Central memory CD4-positive, alpha-beta T cell (primary cell): ENCODE measurements at places on chromosomes 5 and 9.

DNA sequence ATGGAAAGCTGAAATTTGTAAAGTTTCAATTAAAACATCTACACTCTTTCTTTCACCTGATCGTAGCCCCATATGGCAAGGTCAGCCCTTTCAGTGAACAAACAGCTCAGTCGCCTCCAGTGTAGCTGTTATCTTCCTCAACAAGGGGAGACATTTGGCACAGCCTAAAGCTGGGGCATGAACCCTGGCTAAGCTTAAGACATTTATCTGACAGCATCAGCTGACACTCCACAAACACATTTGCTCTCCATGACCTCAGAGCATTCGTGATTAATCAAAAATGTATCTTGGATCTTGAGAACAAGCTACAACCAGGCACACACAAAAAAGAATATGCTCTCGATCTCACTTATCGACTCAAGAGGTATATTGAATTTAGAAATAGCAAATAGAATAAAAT, 67.3 kb downstream of the POU5F2 start:
- DNase-seq, result no peak

DNA sequence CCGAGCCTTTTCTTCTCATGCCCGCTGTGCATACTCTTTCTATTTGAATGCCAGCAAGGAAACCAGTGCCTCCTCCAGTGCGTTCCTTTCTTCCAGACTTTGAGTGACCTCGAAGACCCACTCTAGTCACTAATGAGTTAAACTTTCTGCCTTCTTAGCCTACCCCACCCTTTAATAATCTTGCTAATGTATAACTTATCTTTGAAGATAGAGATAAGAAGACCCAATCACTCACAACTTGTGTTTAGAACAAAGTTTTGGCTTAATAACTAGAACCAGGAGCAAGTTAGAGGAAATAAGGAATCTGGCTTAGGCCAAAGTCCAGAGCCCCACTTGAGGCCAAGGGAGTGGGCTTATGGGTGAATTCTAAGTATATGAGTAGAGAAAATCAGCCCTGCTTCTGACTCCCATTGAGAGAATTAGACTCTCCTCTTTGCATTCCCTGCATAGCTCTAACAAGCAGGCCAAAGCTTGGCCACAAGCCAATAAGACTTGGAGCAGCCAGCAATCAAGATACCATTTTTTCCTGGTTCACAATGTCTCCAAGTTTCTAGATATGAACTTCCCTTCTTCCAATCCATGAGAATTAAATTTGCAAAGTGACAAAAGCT, 181.5 kb upstream of the PIK3R1 start:
- DNase-seq, result no peak

DNA sequence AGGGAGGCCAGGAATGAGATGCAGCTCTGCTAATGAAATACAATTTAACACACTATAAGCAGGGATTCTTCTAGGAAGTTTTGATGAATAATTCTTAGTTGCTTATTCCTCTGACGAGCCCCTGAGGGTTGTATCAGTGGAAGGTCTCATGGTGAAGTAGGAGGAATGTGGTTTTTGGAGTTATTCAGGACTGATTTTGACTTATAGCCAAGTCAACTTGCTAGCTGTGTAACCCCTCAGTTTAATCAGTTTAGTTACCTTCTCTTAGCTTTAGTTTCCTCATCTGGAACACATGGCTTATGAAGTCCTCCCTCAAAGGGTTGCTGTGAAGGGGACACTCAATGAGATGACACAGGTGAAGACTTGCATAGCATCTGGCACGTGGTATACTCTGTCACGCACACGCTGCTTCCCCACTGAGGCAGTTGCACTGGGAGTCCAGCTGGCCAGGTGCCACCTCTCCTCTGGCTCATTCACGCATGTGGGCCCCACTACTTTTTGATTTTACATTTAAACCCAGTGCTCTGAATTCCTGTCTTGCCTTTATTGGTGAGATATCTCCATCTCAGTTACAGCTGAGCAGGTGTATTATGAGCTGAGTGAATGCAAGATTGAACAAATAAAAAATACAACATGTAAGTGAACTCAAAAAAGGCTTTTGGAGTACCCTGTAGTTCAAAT, 415.0 kb downstream of the ARHGEF28 start:
- no peak for DNase-seq

DNA sequence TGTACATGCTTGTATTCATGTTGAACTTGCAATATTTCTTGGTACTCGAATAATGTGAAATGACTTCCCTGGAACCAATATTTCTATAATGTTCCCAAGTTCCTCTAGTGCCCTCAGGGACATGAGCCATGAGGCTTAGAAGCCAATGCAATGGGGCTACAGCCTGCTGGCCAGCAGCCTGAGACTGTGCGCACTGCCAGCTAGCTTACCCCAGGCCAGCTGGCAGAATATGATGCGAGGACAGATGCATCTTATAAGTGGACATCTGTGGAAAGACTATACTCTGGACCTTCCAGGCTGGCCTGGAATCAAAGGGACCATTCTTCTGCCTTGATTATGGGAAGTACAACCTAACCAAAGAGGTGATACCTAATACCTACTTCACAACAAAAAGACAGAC, 1862.0 kb upstream of the ACO1 start:
- DNase-seq, result no peak

- no peak for DNase-seq
Observed at GRCh38 chr5:167561796-167562195, 729.6 kb upstream of the WWC1 start.

GRCh38 chr9:127132921-127133647, 10.6 kb upstream of the ANGPTL2 start:
- no peak for DNase-seq

- no peak for DNase-seq
Observed at GRCh38 chr9:133834080-133834976, 96.2 kb upstream of the SARDH start.

DNA sequence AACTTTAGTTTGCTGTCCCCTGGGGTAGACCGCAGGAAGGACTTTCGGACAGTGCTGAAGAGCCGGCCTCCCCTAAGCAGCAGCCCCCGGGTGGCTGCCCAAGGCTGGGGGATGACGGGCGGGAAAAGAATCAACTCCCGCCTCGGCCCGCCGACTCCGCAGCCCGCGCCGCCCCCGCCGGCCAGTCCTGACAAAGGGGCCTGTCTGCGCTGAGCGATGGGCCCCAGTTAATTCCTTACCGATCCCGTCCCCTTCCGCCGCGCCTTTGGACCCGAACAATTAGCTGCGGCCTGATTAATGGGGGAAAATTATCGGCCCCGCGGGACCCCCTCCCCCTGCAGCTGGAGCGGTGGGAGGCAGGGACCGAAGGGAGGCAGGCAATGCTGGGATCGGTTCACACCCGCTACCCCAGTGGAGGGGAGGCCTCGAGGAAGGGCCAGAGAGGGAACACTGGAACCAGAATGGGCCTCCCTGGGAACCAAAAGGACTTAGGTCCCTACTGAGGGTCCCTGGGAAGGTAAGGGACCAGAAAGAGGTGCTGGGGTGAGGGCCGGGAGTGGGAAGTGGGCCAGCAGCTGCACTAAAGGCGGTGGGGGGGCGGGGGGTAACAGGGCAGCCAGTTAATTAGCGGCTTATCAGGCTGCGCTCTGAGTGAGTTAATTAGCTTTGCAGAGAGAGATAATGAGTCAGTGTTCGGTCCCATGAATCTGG, 4.2 kb downstream of the ARID3C start:
- DNase-seq, result no peak

GRCh38 chr9:124855944-124856765, 2.9 kb downstream of the WDR38 start:
- no peak for DNase-seq

- no peak for DNase-seq
Observed at GRCh38 chr9:26483991-26484390, 408.6 kb downstream of the CAAP1 start.

DNA sequence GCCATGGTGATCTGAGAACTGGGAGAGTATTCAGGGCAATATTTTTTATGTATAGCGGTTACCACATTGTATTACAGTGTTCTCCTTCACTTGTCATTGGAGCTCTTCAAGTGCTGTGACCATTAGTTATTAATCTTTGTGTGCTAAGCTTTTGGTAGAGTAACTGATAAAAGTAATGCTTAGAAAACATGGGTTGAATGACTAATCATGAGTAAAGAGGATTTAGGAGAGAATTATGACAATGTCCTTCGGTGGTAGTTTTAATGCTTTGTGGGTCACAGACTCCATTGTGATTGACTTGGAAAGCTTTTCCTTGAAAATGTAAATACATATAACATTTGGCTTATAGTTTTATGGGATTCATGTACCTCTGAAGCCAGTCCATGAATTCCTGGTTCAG, 21.4 kb downstream of the TGFBR1 start:
- DNase-seq, result no peak

GRCh38 chr9:128456613-128457061, 831 bp downstream of the ODF2 start:
- peak; percentile 64 for DNase-seq

GRCh38 chr5:72599065-72599433, 91.8 kb upstream of the ZNF366 start:
- no peak for DNase-seq

GRCh38 chr5:16534280-16534679, 68.7 kb upstream of the ZNF622 start:
- DNase-seq, result no peak

GRCh38 chr9:95910023-95910707, 34.7 kb downstream of the ERCC6L2 start:
- no peak for DNase-seq

DNA sequence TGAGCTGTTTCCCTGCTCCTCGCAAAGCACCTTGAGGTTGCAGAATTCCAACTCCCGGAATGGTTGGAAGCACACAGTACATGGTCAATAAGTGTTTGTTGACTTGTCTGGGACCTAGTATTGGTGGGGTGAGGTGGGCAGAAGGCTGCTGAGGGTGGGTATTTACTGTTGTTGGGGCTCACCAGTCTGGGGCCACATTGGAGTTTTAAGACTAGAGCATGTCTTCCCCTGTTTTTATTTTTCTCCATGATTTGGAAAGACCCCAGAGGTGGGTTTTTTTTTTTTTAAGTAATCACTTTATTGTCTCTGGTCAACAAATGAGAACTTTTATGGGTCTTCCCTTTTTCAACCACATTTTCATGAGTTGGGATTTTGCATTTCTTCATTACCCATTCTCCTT, 55.1 kb downstream of the IRF1 start:
- no peak for DNase-seq

DNA sequence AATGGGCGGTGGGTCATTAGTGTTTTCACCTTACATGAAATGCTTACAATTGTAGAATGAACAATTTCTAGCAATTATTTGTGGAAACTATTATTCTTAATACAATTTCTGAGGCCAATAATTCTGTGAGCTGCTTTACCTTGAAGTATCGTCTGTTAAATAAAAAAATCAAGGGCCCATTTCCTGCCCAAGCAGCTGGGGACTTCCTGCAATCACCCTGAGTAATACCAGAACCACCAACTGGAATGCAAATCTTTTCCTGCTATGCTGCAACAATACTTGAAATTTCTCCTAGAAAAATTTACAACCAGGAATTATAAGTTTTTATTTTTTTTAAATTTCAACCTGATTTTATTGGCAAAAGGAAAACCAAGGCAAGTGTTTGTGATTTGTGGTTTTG, 52.6 kb downstream of the ADAMTS16 start:
- DNase-seq, result no peak

- DNase-seq, result no peak
Observed at GRCh38 chr9:6609497-6610016, 36.0 kb downstream of the GLDC start.

GRCh38 chr5:143177263-143177983, 226.1 kb downstream of the NR3C1 start:
- DNase-seq, result no peak

DNA sequence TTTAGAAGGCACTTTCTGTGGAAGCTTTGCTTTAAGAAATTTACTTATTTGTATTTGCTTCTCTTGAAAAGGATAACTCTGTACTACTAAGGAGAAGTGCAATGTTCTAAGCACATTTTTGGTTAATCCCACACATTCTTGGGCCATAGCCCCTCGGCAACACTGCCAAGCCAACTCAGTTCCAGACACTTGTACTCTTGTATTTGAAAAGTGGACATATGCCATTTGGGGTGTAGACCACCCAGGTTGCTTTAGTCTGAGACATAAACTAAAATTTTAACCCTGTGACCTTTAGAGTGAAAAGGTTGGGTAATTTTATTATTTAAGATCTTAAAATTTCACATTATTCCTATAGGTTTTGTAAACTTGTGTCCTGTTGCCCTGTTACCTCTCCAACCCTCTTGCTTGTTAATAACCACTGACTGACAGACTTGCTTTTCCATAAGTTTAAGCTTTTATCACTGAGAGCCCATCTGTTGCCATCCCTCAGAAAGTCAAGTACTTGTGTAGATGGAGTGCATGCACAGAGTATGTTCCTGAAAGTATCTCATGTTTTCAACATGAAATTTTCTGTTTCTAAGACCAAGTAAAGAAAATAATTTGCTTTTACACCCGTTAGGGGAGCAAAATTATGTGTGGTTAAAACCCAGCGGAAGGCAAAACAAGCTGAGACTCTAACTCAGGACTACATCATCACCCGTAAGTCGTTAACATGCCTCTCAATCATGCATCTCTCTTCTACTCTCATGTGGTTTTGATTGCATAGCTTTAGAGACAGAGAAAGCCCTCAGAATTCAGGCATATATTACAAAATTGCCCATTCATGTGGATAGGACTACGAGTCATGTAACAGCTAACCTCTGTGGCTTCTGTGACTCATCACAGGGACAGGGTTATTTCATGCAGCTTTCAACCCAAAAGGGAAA, 117.3 kb downstream of the GDNF start:
- DNase-seq, result no peak

GRCh38 chr9:133935328-133936005, 56.7 kb downstream of the VAV2 start:
- DNase-seq, result no peak

DNA sequence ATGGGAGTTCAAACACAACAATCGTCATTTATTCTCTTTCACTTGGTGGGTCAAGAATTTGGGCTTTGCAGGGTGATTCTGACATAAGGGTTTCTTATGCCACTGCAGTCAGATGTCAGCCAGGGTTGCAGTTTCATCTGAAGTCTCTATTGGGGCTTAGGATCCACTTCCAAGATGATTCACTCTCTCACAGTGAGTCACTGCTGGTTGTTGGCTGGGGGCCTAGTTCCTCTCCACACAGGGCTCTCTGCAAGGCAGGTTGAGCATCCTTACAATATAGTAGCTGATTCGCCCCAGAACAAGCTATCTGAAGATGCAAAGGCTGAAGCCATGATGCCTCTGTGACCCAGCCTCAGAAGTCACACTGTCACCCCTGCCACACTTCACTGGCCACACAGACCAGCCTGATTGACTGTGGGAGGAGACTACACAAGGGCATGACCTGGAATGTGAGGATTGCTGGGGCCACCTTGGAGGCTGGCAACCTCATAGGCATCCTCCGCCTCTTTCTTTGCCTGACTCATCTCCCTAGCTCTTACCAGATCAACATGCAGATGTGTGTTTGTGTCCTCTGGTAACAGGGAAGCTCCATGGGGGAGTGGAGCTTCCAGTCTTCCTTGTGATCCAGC, 4.5 kb upstream of the CARD19 start:
- DNase-seq, result no peak

GRCh38 chr5:80756292-80756691, 101.5 kb upstream of the DHFR start:
- no peak for DNase-seq

DNA sequence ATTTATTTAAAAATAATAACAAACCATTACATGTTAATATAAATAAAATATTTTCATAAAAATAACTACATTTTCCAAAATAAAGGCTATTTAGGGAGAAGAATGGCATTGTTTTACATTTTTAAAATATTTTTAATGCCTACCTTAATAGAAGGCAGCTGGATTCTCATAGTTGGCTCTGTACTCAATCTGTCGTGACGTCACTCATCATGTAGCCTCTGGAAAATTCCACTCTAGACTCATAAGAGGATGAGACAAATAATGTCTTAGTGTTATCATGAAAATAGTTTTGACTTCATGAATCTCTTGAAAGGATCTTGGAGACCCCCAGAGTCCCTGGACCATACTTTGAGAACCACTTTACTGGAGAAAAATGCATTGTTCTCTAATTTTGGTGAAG, 93.1 kb downstream of the NXNL2 start:
- DNase-seq, result no peak
